NCI-H2171 (cell line): ENCODE measurements at places on chromosomes 7 and 10.

- DNase-seq: no peak
Observed at GRCh38 chr7:64320547-64321513, 7.1 kb downstream of the ZNF736 start.

DNA sequence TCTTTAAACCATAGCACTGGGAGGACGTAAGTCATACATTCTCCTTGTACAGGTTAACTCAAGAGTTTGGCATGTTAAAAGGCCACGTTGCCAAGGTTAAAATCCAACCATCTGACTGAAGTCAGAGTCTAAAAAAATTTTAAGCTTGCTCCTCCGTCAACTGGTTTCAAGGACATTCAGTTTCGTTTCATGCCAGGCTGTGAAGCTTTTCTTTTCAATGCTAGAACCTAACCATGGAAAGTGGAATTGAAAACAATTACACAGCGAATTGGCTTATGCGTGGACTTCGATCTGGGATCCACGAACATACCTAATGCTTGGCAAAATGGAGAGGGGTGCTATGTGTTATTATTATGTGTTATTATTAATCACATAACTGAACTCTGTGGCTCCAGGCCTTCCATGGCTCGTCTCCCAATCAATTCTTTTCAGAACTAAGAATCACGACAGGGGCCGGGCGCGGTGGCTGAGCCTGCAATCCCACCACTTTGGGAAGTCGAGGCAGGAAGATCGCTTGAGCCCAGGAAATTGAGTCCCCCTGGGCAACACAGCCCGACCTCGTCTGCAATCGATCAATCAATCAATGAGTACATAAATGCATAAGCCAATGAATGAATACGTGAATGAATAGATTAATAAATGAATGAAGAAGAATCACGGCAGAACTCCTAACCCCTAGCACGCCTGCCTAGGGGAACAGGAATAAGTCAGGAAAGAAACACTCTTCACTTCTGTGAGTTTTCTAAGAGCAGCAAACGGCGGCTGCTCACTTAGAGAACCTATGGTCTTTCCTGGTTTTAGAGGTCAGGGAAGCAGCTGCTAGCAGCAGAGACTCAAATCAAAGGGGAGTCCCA, 733 bp upstream of the ARL5B start:
- no peak for DNase-seq

DNA sequence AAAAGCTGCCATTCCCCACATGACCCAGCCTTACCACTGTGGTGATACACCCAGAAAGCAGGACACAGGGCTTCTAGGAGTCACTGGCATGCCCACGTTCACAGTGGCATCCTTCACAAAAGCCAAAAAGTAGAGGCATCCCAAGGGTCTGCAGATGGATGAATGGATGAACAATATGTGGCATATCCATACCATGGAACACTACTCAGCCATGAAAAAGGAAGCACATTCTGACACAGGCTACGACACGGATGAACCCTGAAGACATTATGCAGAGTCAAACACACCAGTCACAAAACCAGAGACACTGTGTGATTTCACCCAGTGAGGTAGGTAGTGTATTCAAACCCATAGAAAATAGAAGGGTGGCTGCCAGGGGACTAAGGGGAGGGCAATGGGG, 104.7 kb upstream of the DDC start:
- DNase-seq: no peak

DNA sequence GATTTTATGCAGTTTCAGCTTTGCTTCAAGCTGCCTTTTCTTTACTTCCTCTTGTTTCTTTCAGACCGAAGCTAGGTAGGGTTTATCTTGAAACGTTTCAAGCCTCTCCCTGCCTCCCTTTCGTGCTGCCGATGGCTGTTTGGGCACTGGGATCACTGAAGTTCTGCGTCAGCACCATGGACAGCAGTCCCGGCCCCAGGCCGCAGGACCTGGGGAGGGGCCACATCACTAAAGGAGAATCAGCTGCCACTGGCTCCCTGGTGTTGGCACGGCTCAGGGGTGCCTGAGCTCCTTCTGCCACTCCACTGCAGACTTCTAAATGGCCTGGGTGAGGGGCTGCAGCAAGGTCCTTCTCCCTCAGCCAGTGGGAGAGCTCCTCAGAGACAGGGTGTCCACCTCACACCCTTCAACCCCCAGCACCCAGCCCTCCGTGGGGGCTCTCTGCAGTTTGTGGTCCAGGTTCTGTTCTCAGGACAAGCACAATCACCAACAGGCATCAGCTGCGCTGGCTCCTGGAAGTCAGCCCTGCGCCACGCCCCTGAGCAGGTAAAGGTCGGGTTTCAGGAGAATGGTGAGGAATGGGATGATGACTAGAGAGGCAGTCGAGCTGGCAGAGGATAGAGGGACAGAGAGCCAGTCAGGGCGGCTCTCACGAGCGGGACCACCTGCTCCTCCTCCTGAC, 387.2 kb downstream of the TCERG1L start:
- no peak for DNase-seq

DNA sequence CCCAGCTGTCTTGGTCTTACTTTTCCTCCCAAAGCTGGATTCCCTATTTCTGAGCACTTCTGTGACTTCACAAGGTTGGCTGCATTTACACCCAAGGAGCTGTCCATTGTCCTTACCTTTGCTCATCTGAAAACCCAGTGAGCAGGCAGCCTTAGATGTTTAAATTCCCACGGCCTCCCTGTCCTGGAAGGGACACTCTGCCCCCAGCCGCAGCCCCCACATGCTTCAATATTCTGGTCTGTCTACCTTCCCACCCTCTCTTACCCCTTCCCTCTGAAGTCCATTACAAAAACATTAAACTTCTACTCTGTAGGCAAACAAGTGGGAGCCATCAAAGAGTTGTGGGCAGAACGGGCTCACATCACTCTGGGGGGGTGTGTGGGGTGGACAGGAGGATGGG, 73.8 kb upstream of the EFCAB10 start:
- DNase-seq: no peak

DNA sequence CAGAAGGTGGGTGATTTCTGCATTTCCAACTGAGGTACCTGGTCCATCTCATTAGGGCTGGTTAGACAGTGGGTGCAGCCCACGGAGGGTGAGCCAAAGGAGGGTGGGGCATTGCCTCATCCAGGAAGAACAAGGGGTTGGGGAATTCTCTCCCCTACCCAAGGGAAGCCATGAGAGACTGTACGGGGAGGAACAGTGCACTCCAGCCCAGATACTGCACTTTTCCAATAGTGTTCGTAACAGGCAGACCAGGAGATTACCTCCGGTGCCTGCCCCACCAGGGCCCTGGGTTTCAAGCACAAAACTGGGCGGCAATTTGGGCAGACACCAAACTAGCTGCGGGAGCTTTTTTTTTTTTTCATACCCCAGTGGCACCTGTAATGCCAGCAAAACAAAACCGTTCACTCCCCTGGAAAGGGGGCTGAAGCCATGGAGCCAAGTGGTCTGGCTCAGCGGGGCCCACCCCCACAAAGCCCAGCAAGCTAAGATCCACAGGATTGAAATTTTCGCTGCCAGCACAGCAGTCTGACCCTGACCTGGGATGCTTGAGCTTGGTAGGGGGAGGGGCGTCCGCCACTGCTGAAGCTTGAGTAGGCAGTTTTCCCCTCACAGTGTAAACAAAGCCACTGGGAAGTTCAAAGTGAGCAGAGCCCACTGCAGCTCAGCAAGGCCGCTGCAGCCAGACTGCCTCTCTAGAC, 31.2 kb downstream of the ARMC10 start:
- no peak for DNase-seq

DNA sequence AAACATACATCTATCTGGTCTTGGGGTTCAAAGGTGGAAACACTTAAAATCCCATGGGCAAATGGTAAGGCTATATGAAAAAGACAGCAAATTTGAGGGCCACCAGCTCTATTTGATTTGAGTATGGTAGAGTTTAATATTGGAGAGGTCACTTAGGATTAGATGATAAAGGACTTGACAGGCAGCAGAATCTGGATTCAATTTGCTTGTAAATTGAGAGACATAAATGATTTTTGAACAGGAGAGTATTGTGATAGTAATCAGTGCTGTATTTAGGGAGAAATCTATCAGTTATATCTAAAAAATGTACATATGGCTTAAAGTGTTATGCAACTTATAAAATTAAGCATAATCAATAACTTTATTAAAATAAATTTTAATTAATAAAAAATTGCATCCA, 155.2 kb downstream of the SEMA3A start:
- DNase-seq: no peak

DNA sequence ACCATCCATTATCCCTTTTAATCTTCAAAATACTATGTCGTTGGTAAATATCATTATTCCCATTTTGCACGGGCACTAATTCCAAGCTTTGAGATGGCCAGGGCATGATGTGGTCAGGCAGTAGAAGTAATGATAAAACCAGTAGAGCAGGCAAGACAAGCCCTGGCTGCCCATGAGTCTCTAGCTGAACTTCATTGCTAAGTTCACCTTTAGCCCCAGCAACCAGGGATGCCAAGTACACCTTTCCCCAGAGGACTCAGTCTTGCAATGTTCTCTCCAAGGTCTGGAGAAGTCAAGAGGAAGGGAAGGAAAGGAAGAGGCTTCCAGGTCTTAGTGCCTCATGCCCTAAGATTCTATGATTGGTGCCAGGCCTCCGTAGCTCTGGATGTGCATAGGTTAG, 203.2 kb downstream of the PLXNA4 start:
- DNase-seq: no peak

- no peak for DNase-seq
Observed at GRCh38 chr10:132606536-132607316, 69.1 kb downstream of the INPP5A start.

GRCh38 chr10:80201608-80202141, 3.7 kb downstream of the ANXA11 start:
- DNase-seq: no peak

GRCh38 chr10:83612050-83612449, 527.3 kb upstream of the GHITM start:
- DNase-seq: no peak

- no peak for DNase-seq
Observed at GRCh38 chr7:23334482-23335056, 35.4 kb downstream of the MALSU1 start.

GRCh38 chr10:126104767-126105166, 208.4 kb downstream of the FANK1 start:
- DNase-seq: no peak

GRCh38 chr7:10939237-10939910, 34.3 kb upstream of the PHF14 start:
- no peak for DNase-seq

DNA sequence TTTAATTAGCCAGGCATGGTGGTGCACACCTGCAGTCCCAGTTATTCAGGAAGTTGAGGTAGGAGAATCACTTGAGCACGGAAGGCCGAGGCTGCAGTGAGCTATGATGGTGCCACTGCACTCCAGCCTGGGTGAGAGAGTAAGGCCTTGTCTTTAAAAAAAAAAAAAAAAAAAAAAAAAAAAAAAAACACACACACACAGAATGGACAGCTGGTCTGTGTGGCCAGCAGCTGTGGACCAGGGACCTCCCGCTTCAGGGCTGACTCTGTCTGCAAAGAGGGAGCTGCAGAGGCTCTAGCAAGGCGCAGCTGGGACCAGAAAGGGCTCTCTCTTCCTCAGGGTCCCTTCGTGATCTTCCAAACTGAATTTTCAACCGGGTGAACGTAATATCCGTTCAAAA, 53.6 kb upstream of the DNAAF5 start:
- no peak for DNase-seq

DNA sequence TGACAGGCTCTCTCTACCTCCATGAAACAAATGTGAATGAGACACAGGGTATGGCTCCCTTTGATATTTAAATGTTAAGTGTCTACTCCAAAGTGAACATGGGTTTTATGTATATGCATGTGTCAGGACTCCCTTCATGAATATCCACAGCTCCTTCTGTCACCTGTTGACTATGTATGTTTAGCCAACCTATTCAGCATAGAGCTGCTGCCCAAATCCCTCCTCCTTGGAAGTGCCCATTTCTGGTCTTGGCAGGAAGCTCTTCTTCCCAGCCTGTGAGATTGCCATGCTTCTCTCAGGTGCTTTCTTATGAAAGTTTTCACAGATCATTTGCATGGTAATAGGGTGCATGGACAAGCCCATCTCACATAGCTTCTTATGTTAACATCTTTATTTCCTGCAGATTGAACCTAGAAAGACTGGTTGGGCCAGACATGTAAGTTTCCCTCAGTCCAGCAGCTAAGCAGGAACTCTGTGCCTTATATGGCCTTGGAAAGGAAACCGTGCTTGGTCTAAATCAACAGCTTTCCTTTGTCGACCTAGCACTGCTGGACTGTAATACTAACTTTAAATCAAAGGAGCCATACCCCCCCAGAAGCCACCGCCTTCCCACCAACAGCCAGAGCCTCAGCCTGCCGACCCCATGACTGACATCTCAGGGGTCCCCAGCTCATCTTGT, 288.9 kb downstream of the ADARB2 start:
- no peak for DNase-seq

GRCh38 chr7:91630581-91631380, 249.7 kb downstream of the MTERF1 start:
- DNase-seq: no peak

- no peak for DNase-seq
Observed at GRCh38 chr7:110921595-110922151, 169.3 kb upstream of the LRRN3 start.

GRCh38 chr10:101354328-101355071, 535 bp downstream of the BTRC start:
- DNase-seq: peak; percentile 22

- DNase-seq: no peak
Observed at GRCh38 chr10:49446031-49446430, 50.1 kb upstream of the DRGX start.

GRCh38 chr7:44184206-44184872, 4.9 kb downstream of the GCK start:
- no peak for DNase-seq

GRCh38 chr10:36209480-36209879, 567.4 kb upstream of the FZD8 start:
- no peak for DNase-seq

GRCh38 chr7:159009951-159010350, 134.7 kb downstream of the VIPR2 start:
- no peak for DNase-seq

DNA sequence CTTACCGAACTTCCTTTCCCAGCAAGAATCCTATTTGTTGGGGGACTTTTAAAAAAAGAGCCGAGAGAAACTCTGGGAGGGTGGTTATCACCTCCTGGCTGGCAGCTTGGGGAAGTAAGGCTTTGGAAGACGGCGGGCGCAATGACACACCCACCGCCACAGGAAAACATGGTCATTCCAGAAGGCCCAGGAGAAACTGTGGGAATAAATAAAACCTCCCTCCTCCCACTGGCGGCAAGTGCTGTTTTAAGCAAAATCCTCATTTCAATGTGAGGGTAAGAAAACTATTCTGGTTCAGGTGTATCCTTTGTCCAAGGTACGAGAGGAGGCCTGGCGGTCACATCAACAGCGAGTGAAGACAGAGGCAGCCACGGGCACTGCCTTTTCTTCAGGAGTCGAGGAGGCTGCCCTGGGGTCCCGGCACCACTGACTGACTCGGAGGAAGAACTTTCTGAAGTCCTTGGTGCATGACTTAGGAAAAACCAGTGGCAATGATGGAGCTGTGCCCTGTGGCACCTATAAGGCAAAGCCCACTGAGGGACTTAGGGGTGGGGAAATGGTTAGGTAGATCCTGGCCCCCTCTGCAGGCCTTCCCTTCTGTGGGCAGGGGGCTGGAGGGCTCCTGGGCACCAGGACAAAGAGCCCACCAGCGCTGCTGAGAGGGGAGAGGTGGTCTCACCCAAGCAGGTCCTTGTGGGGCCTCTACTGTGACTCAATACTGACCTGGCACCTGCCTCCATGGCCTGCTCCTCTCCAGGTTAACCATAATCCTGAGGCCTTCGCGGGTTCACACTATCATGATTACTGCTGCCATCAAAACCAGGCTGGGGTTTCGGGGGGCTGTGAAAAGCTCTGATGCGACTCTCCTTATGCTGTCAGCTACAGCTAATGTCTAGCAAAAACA, 21.4 kb downstream of the DNAJB12 start:
- no peak for DNase-seq

- DNase-seq: no peak
Observed at GRCh38 chr10:6558272-6558671, 21.8 kb downstream of the PRKCQ start.
